Renal cortical epithelial cell (primary cell): ENCODE measurements at places on chromosomes 12 and 14. TPM values are rescaled to one million over a fixed set of nuclear protein-coding genes. Genes with fewer than 3 reads are reported as not detected.

PRH2 gene
- total RNA-seq = not detected in 2 replicates

RNASE3 gene
- total RNA-seq = not detected in 2 replicates

SNX6 gene
- total RNA-seq = 377 and 390 TPM in 2 replicates

DNA sequence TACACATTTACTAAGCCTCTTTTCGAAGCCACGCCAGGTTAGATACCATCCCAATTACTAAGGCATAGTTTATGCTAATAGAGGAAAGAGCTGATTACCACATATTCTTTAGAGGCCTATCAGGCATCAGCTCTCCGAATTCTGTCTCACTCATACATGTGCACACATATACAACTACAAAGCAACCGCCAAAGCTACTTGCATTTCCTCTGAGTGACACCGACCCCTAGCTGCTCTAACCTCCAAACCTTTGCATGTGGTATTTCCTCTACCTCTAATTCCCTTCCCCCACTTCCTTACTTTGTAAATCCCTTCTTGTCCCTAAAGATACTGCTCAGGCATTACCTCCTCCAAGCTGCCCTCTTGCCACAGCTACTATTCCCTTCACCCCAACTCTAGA, 107.2 kb downstream of the DUSP6 start:
- peak; percentile 31 for DNase-seq

GRCh38 chr14:60197629-60198303, 32.6 kb upstream of the DHRS7 start:
- peak; percentile 71 for DNase-seq

GRCh38 chr14:71705460-71705859, 226.8 kb upstream of the RGS6 start:
- DNase-seq = no peak
